ENCODE measurements at places on chromosomes 1 and 21.

DNA sequence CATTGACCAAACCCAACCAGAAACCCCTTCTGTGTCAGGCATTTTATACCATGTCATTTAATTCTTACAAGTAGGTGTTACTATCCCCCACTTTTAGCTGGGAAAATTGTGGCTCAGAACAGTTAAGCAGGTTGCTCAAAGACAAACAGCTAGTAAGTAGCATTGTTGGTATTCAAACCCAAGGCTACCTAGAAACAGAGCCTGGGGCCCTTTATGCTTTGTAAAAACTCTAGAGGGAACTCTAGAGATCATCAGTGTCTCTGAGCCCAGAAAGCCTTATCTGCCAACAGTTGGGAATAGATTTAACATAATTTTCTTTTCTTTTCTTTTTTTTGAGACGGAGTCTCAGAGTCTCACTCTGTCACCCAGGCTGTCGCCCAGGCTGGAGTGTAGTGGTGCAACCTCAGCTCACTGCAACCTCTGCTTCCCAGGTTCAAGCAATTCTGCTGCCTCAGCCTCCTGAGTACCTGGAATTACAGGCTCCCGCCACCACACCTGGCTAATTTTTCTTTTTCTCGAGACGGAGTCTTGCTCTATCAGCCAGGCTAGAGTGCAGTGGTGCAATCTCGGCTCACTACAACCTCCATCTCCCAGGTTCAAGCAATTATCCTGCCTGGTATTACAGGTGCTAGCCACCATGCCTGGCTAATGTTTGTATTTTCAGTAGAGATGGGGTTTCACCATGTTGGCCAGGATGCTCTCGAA is 48.5 kb upstream of the OSBPL9 start:
- DNase-seq: peak; percentile 18

DNA sequence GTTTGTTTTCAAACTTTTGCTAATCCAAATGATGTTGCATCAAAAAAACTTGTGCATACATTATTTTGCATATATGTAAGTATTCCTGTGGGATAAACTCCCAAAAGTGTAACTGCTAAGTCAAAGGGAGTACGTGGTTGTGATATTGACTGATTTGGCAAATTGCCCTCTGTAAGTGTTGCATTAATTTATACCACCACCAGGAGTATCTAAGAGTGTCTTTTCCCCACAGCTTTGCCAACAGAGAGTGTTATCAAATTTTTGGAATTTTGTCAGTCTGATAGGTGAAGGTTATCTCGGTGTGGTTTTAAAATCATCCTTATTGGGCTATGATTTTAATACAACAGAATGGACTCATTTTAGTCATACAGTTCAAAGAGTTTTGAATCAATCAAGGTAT is 30.1 kb upstream of the PARP1 start:
- no peak for DNase-seq

- DNase-seq: no peak
These were observed 56.0 kb upstream of the NBPF3 start for GRCh38 chr1:21383785-21384401.

DNA sequence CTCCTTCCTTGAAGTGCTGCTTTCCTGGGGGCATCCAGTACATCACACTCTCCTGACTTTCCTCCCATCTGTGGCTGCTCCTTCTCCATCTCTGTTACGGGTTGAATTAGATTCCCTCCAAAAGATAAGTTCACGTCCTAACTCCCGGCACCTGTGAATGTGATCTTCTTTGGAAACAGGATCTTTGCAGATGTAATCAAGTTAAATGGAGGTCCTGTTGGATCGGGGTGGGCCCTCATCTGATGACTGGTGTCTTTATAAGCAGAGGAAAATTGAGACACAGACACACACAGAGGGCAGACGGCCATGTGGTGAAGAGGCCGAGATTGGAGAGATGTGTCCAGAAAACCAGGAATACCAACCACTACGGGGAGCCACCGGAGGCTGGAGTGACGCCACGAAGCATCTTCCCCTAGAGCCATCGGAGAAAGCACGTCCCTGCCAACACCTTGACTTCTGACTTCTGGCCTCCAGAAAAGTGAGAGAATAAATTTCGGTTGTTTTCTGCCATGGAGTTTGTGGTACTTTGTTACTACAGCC is 36.0 kb downstream of the ZBTB18 start:
- DNase-seq: no peak

DNA sequence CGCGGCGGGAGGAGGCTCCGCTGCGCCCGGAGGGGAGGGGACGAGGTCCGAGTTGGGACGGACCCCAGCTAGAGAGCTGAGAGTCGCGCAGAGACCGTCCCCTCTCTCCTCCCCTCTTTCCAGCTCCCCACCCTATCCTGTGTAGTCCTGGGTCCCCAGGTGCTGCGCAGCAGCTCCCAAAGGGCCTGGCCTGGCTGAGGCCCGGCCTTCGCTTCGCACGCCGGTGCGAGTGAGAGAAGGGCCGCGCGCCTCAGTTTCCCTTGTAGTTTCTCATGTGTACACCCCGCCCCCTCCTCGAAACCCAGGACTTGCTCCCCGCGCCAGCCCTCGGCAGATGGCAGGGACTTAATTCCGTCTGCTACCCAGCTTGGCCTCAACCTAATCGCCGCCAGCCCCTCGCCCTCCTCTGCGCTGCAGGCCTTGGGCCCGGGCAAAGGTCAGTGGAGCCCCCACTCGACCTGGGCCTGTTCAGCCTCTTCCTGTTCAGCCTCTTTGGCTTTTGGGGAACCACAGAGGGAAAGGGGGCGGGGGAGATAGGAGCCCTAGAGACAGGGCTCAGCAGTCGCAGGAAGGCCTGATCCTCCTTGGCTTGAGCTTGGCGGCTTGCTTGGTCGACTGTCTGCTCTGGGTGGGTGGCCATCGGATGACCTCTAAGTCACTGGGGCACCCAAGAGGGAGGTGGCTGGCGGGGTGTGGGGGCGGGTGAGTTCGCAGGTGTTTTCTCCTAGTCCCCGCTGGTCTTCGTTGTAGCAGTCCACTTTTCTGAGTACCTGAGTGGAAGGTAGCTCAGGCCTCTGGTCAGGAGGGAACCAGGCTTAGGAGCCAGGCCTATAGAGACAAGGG is 1.0 kb downstream of the ZNF687 start:
- DNase-seq: no peak

DNA sequence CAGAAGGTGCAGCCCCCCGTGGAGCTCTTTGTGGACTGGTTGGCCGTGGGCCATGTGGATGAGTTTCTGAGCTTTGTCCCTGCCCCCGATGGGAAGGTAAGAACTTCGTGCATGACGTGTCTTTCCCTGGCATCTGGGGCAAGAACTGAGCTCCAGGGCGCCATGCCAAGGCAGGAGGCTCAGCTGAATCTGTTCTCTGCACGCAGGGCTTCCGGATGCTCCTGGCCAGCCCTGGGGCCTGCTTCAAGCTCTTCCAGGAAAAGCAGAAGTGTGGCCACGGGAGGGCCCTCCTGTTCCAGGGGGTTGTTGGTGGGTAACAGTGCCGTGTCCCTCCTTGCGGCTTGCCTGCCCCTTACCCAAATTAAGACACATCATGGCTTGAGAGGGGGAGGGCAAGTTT is 27.7 kb downstream of the PADI3 start:
- no peak for DNase-seq

GRCh38 chr21:9750341-9751086 is 770.9 kb upstream of the TPTE start:
- no peak for DNase-seq

DNA sequence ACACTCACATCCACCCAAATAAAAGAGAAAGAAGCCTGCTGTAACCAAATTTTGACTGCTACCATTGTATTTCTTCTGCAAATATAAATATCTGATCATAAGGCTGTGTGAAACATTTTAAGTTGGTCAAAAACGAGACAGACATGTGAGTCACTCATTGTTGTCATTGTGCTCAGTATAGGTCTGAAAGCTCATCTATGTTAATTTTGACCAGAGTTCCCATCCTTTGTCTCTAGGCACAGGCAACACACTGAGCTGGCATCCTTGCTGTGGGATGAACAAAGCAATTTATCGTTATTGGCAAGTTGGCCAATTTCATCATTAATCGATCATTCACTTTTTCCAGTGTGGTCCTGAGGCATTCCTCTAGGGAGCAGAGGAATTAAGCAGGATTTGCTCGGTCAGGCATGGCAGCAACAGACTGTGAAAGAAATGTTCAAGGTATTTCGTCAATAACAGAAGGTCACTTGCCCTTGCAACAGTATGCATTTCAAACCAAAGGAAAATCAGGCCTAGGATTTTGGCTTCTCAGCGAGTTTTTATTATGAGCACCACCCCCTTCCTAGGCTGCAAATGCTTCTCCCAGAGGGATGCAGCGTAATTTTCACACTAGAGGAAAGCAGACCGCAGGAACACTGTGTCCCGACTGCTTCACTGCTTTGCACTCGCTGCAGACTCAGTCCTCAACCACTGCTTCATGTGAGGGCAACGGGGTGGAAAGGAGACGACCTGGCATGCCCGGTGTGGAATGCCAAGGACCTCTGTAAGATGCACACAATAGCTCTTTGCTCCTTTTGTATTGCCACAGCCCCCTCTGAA is 87.9 kb upstream of the SMYD2 start:
- DNase-seq: no peak

DNA sequence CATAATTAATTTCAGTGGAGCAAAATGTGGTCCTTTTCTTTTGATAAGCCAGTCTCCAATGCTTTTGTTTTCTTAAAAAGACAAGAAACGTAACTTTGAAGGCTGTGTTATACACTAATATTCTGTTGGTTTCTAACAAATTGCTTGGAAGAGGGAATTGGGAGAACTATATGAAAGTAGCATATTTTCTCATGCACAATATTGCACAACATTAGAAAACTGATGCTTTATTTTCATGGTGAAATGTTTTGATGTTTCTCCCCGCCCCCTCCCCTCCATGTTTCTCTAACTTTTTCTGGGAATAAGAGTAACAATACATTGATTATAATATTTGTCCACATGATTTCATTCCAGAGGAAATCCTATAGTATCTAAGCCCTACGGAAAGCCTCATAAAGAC is 115.4 kb downstream of the OLFML2B start:
- DNase-seq: no peak

DNA sequence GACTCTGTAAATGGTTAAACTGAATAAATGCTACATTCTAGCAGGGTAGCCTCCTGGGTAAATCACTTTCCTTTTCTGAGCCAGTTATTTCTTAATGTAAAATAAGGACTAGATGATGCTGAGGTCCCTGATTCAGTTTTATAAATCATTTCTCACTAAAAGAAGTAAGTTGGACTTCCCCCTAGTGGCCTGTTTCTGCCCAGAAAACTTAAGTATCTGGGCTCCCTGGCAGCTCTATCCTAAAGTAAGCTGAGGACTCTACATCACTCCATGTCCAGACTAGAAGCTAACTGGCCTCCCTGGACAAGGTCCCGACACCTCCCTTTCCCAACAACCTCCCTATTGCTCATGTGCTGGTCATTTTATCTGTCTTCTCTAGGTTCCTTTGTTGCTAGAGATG is 3.0 kb downstream of the GPN2 start:
- no peak for DNase-seq

GRCh38 chr1:182279724-182280503 is 111.7 kb downstream of the GLUL start:
- DNase-seq: peak; percentile 44

GRCh38 chr1:222622765-222623164 is 4.9 kb downstream of the MIA3 start:
- no peak for DNase-seq

- no peak for DNase-seq
These were observed 112.6 kb downstream of the SEC16B start for GRCh38 chr1:177857285-177857684.

DNA sequence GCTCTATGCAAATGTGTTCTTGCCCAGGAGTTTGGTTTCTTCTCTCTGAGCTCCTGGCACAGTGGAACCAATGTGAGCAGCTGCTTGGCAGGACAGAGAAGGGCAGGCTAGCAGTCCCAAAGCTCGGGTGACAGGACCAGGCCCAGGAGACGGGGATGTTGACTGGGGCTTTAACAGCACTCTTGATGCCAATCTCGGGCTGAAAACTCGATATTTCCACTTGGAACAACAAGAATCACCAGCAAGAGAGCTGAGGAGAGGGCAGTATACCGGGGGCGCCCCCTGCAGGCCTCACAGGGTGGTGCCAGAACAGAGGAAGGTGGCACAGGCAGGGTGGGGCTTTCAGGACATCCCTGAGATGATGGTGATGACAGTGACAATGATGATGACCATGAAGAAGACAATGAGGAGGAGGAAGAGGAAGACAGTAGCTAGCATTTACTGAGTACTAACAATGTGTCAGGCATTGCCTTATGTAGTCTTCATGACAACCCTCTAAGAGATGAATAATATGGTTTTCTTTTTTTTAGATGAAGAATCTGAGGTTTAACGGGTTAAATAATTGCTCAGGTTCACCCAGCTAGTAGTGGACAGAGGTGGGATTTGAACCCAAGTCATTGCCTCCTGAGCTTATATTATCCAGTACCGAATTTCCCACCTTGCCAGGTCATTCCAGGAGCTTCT is 2.7 kb upstream of the KCNJ9 start:
- peak; percentile 84 for DNase-seq

DNA sequence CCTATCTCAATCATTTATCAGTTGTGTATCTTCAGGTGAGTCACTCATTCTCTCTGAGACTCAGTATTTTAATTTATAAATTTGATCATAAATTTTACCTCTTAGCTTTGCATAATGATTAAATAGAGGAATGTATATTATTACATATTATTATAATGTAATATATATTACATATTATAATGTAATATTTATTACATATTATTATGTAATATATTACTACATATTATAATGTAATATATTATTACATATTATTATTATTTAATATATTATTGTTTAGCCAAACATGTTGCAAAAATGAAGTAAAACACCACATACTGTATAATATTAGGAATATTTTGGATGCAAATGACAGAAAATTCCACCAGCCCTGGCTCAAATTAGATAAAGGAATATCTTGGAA is 104.7 kb upstream of the NFIA start:
- DNase-seq: no peak

GRCh38 chr1:218524526-218524925 is 179.4 kb downstream of the TGFB2 start:
- DNase-seq: no peak

DNA sequence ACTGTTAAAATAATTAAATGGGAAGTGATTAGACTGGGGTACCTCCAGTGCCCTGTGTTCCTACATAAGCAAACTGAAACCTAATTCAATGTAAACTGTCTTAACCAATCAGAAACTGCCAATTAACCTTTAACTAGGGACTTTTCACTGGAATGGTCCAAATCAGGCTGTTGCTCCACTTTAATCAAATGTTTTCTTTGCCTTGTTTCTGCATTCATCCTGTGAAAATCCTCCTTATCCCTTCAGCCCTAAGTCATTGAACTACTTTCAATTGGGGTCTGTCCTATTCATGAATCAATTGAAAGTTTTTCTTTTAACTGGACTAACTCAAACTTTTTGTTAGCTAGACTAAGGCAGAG is 5.1 kb upstream of the FUBP1 start:
- no peak for DNase-seq

DNA sequence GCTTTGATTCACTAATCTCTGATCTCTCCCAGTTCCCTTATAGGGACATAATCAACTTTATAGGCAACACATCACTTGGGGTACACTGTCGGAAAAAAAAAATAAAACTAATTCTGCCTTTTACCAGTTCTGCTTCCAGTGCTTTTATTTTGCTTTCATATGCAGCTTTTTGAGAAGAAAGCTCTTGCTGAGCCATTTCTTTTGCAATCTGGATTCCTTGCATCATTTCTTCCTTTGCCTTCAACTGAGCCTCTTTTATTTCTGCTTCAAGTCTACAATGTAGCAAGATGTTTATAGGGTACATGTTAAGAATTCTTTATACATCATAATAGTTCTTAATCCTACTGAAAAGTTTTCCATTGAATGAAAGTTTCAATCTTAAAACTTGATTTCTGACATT is 30.6 kb downstream of the KIF14 start:
- DNase-seq: no peak

GRCh38 chr21:34912022-34912945 is 136.8 kb downstream of the RUNX1 start:
- DNase-seq: peak; percentile 64

GRCh38 chr1:212503714-212504113 is 71.0 kb downstream of the NENF start:
- no peak for DNase-seq
